ENCODE measurements at places on chromosomes 2 and 18.
A peak's percentile ranks its signal among the peaks of the same experiment; 100 is the strongest.

GRCh38 chr2:16128746-16129610, 188.6 kb downstream of the MYCN start:
- DNase-seq = no peak

DNA sequence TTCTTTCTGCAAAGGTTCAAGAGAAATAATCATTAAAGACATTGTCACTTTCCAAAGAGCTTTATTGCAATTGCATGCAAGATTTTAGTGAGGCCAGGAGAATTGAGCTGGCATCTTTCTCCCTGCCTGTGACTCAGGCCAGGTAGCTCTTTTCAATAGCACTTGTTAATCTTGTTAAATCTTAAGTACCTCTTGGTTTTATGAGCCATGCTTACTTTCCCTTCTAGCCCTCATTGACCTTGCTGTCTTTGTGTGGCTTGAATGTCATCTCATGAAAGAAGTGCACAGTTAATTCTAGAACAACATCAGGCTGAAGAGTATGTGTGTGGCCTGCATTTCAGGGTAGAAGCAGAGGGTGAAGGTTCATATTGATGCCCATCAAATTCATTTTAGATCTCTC, 14.8 kb upstream of the LGALSL start:
- DNase-seq = no peak

DNA sequence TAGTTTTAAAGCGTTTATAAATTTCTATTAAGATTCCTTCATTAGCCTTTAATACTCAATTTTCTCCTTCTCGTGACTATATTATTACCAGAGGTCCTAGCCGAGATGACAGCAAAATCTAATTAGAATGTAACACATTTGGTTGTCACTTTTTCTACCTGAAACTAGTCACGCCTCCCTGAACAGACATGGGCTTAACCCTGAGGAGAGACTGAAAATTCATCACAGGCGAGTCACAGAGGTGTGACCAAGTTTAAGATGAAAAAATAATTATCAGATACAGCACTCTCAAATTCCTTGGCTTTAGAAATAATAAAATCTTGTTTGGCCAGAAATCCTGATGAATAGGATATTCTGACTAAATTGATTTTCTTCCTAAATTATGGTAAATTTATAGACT, 834.4 kb upstream of the SLC39A10 start:
- DNase-seq = no peak

- no peak for DNase-seq
Observed at GRCh38 chr18:26040051-26040656, 50.3 kb downstream of the SS18 start.

- peak; percentile 55 for DNase-seq
Observed at GRCh38 chr18:69948919-69949537, 1.4 kb upstream of the CD226 start.

DNA sequence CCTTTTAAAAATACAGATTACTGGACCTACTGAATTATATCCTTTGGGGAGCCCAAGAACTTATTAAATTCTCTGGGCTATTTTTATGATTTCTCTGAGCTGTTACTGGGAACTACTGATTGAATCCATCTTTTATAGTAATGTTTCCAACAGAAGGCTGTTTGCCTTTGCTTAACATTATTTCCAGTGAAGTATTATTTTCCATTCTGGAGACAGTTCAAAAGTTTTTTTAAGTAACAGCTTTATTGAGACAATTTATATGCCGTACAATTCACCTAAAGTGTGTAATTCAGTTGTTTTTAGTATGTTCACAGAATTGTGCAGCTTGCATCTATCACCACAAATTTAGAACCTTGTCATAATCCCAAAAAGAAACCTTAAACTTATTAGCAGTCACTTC, 100.6 kb downstream of the BABAM2 start:
- no peak for DNase-seq

Data from CD4-positive, alpha-beta T cell treated with Interleukin-4 for 1 hour (primary cell).